ENCODE measurements at places on chromosomes 4 and X. TPM values are rescaled to one million over a fixed set of nuclear protein-coding genes. Genes with fewer than 3 reads are reported as not detected.

- DNase-seq, result no peak
Observed at GRCh38 chr4:11037637-11038036, 353.1 kb upstream of the CLNK start.

NAA11 gene
- not detected for total RNA-seq

GPAT3 gene
- 3.6 TPM for total RNA-seq

MMGT1 gene
- total RNA-seq, result 27.4 TPM

All from activated CD4-positive, alpha-beta T cell treated with anti-CD3 and anti-CD28 coated beads, Interleukin-2, amount 10 ng/mL, durations not matched to agents 24 days and 14 days (primary cell).